Small intestine (tissue), 16 donors: ENCODE measurements at places on chromosomes 6 and 20. TPM values are rescaled to one million over a fixed set of nuclear protein-coding genes. Genes with fewer than 3 reads are reported as not detected.

GRCh38 chr6:22642254-22642653 lies 72.9 kb downstream of the HDGFL1 start:
- no peaks in the 10 kb centered on the region for H3K27me3 ChIP-seq
- H3K27ac ChIP-seq = no peak overlapping the region
- H3K4me3 ChIP-seq = no peak overlapping the region
- no peak for DNase-seq
- no peaks in the 10 kb centered on the region for H3K36me3 ChIP-seq

- no peaks in the 10 kb centered on the region for H3K4me1 ChIP-seq
- no peaks in the 10 kb centered on the region for H3K36me3 ChIP-seq
- DNase-seq = no peak
- no peak overlapping the region for H3K27ac ChIP-seq
- no peak overlapping the region for H3K4me3 ChIP-seq
- H3K27me3 ChIP-seq = no peaks in the 10 kb centered on the region
These were observed 407.3 kb downstream of the ARHGAP18 start for GRCh38 chr6:129302671-129303070.

DNA sequence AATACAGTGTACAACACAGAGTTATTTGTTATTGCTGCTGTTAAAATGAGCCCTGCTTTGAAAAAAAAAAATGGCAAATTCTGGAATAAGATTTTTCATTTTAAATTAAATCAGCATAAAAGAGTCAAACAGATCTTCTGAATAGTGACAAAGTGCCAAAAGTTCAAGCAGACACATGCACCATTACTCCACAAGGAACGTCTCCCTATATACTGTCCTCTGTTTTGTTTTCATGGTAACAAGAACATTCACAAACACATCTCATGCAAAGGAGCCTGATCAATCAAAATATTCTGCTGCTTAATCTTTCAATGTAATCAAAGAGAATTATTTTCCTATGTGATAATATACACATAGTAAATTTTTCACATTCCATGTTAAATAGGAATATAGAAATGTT lies 2.7 kb downstream of the HIVEP2 start:
- peaks cover 13% of the 10 kb centered on the region for H3K4me1 ChIP-seq
- no peaks in the 10 kb centered on the region for H3K36me3 ChIP-seq
- no peak overlapping the region for H3K4me3 ChIP-seq
- H3K27me3 ChIP-seq = no peaks in the 10 kb centered on the region
- DNase-seq = no peak

DNA sequence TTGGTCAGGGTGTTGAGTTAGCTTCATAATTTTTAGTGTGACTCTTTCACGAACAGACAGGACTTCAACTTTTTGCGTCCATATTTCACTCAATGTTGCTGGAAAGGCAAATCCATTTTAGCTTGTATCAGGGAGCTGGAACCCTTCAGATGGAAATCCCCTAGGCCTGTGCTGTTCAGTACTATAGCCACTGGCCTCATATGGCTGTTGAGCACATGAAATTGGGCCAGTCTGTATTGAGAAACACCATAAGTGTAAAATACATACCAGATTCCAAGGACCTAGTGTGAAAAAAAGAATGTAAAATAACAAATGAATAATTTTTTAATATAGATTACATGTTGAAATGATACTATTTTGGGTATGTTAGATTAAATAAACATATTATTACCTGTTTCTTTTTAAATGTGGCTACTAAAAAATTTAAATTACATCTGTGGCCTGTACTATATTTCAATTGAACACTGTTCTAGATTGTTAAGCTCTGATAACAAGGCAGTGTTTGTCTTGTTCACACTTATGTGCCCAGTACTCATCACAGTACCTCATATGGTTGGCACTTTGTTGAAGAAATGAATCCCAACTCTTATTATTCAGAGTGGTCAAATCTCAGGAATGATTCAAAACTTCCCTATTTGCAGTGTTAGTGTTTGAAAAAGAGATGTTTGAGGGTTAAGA lies 34.3 kb downstream of the CTNNBL1 start:
- no peaks in the 10 kb centered on the region for H3K4me1 ChIP-seq
- no peaks in the 10 kb centered on the region for H3K36me3 ChIP-seq
- H3K27ac ChIP-seq = no peak overlapping the region
- DNase-seq = no peak
- H3K4me3 ChIP-seq = no peak overlapping the region

DNA sequence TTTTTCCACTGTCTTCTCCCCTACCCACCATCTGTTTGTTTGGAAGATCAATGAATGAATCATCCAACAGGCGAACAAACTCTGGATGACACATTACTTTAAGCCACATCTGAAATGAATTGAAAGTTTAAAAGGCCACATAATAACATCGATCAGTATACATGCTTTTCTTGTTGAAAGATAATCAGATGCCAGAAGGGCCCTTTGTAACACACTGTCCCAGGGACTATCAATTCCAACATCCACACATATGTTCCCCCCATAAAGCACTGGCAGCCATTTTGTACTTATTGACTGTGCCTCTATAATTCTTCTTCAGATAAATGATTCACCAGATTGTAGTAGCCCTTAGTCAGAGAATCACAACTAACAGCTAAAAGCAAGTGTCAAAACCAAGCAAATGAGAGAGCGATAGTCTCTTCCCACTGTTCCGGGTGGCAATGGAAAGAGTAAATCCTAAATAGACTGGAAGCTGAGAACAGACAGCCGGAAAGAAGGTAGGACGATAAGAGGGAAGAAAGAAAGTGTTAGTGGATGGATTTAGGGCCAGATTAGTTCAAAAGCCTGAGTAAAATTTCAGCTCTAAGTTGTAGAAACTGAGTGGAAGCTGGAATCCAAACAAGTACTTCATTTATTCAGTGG lies 184.9 kb upstream of the TENT5A start:
- peak overlapping the region; percentile 92 for H3K27ac ChIP-seq
- H3K27me3 ChIP-seq = no peaks in the 10 kb centered on the region
- DNase-seq = peak; percentile 27
- H3K36me3 ChIP-seq = no peaks in the 10 kb centered on the region
- H3K4me3 ChIP-seq = no peak overlapping the region

- no peak overlapping the region for H3K27ac ChIP-seq
- H3K4me1 ChIP-seq = no peaks in the 10 kb centered on the region
- DNase-seq = no peak
- no peak overlapping the region for H3K4me3 ChIP-seq
- H3K36me3 ChIP-seq = no peaks in the 10 kb centered on the region
These were observed 79.1 kb downstream of the RPP40 start for GRCh38 chr6:4924661-4925271.

- H3K4me1 ChIP-seq = peaks cover 3% of the 10 kb centered on the region
- no peak overlapping the region for H3K27ac ChIP-seq
These were observed 207.1 kb downstream of the ARID1B start for GRCh38 chr6:156984178-156984738.

DNA sequence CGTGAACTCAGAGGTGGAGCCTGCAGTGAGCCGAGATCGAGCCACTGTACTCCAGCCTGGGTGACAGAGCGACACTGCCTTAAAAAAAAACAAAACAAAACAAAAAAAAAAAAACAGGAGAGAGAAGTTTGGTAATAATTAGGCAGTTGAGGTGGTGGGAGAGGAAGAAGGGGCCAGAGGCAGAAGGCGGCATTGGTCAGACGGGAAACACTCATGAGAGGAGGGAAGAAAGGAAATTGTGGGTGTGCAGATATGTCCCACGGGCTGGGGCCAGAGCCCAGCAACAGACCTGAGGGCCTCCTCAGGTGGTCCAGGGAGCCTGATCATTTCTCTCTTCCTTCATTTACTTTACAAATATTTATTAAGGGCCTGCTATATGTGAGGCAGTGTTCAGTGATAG lies 20.0 kb downstream of the SULF2 start:
- DNase-seq = no peak
- no peak overlapping the region for H3K27ac ChIP-seq
- H3K4me3 ChIP-seq = no peak overlapping the region
- no peaks in the 10 kb centered on the region for H3K4me1 ChIP-seq
- no peaks in the 10 kb centered on the region for H3K27me3 ChIP-seq

GRCh38 chr6:53032849-53033248 lies 32.4 kb upstream of the FBXO9 start:
- H3K27ac ChIP-seq = peak overlapping the region; percentile 43
- H3K4me3 ChIP-seq = no peak overlapping the region
- peaks cover 7% of the 10 kb centered on the region for H3K36me3 ChIP-seq
- H3K4me1 ChIP-seq = no peaks in the 10 kb centered on the region

- H3K27ac ChIP-seq = no peak overlapping the region
- H3K36me3 ChIP-seq = no peaks in the 10 kb centered on the region
- no peak for DNase-seq
- H3K27me3 ChIP-seq = no peaks in the 10 kb centered on the region
These were observed 105.0 kb downstream of the CD109 start for GRCh38 chr6:73800997-73801396.

The APCDD1L gene
- polyA plus RNA-seq = not detected

The PHACTR1 gene
- polyA plus RNA-seq = 3.8 TPM

GRCh38 chr6:107718341-107718740 lies 105.8 kb downstream of the SCML4 start:
- H3K27me3 ChIP-seq = no peaks in the 10 kb centered on the region
- no peaks in the 10 kb centered on the region for H3K4me1 ChIP-seq
- no peak for DNase-seq
- H3K36me3 ChIP-seq = peaks cover 32% of the 10 kb centered on the region

DNA sequence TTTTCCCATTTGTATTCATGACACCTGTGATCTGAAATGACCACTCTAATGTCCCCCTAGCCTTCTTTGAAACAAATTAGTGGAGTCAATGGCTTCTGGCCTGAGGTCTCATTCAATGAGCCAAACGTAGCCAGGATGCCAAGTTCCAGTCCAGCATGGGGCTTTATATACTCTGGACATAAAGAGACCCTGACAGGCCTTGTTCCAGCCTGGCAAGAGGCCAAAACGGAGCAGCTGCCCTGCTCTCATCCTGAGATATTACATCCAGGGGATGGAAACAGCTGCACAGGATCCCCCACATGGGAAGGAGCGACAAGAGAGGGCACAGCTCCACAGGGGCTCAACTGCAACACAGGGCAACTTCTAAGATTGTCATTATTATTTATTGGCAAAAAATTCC lies 437.8 kb downstream of the CDH26 start:
- DNase-seq = no peak
- H3K4me1 ChIP-seq = no peaks in the 10 kb centered on the region
- H3K4me3 ChIP-seq = no peak overlapping the region

- no peak overlapping the region for H3K27ac ChIP-seq
- no peak overlapping the region for H3K4me3 ChIP-seq
- H3K27me3 ChIP-seq = peaks cover 3% of the 10 kb centered on the region
- H3K4me1 ChIP-seq = no peaks in the 10 kb centered on the region
- no peaks in the 10 kb centered on the region for H3K36me3 ChIP-seq
- DNase-seq = peak; percentile 55
These were observed 18.2 kb downstream of the GPX5 start for GRCh38 chr6:28543651-28544610.

DNA sequence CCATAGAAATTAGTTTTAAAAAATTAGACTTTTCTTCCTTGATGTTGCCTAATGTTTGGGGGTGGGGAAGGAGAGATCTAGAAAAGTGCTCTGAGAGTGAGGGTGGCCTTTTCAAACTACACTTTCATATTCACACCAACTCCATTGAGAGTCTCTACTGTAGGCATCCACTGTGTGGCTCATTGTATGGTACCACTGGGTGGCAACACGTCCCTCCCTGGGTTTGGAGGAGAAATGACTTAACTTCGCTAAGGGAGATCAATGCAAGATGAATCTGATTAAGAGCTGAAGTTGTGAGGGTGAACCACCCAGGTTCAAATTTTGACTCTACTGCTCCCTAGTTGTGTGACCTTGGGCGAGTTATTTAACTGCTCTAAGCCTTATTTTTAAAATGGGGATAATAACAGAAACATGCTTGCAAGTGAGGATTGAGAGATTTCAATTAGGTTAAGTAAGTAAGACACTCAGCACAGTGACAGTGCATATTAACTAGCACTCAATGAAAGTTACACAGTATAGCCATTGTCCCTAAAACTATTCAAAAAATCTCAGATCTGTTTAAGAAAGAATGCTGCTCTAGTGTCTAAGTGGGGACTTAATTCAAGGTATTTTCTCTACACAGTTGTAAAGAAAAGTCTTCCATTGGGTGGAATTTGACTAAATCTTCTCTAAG lies 193.5 kb upstream of the CNR1 start:
- H3K4me3 ChIP-seq = no peak overlapping the region
- no peak overlapping the region for H3K27ac ChIP-seq
- no peaks in the 10 kb centered on the region for H3K4me1 ChIP-seq
- DNase-seq = no peak

DNA sequence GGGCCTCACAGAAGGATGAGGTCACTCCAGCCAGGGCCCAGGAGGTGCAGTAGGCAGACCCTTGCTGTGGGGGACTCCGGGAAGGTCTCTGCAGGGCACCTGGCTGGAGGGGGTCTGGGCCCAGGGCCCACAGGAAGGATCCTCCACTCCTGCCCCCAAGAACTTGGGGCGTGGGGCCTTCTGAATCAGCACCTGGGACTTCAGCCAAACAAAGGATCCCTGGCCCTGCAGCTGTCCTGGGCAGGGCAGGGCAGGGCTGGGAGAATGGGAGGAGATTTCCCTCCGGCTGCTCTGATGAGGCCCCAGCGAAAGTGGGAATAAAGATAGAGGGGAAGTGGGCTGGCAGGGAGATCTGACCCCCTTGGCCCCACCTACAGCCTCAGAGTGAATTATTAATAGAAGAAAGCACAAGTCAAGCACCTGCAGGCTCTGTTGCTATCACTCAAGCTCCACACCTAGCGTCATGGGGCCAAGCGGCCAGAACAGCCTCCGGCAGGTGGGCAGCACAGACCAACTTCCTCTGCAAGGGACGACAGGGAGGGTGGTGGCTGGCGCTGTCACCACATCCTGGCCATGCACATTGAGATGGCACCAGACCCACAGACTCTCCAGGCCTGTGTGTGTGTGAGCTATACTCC lies 61.6 kb upstream of the MRPS10 start:
- DNase-seq = peak; percentile 92
- H3K27me3 ChIP-seq = no peaks in the 10 kb centered on the region
- H3K4me3 ChIP-seq = no peak overlapping the region
- H3K27ac ChIP-seq = peak overlapping the region; percentile 61
- H3K36me3 ChIP-seq = no peaks in the 10 kb centered on the region

DNA sequence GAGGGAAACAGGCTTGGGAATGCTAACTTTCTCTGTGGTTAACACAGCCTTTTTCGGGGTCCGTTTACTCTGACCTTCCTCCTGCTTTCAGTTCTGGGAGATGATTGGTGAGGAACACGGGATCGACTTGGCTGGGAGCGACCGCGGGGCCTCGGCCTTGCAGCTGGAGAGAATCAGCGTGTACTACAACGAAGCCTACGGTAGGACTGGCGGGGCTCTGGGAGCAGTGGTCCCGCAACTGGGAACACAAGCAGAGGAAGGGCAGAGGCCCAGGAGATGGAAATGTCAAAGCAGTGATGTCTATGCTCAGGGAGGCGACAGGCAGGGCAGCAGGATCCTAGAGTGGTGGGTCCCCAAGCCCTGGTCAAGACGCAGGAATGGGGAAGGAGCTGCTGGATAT lies 3.5 kb downstream of the TUBB1 start:
- no peak overlapping the region for H3K27ac ChIP-seq
- H3K4me3 ChIP-seq = no peak overlapping the region
- H3K4me1 ChIP-seq = no peaks in the 10 kb centered on the region
- H3K27me3 ChIP-seq = no peaks in the 10 kb centered on the region
- H3K36me3 ChIP-seq = peaks cover 5% of the 10 kb centered on the region
- no peak for DNase-seq

The SSR1 gene
- polyA plus RNA-seq = 8.9 TPM

The KHDC1L gene
- polyA plus RNA-seq = not detected

The DYNLT1 gene
- 114 TPM for polyA plus RNA-seq
